ENCODE measurements at places on chromosomes 16 and 17.

- no peak for DNase-seq
Measured at GRCh38 chr16:31267332-31268032, 7.7 kb downstream of the ITGAM start.

DNA sequence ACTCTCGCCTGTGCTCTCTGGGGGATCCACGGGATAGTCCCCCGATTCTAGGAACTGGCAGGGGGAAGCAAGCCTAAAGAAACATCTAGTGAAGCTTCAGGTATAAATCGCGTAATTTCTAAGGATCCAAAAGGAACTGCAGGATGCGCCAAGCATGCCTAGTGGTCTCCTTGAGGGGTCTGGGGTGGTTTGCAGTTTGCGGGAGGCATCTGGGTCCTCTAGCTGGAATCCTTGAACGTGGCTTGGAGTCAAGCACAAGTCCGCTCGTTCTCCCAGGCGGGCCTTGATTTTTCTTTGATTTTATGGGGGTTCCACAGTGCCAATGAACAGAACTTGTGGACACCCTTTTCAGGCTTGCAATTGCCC is 1000.5 kb downstream of the KCNJ18 start:
- DNase-seq: no peak

GRCh38 chr16:4410335-4411075 is 5.9 kb downstream of the CORO7 start:
- DNase-seq: no peak

DNA sequence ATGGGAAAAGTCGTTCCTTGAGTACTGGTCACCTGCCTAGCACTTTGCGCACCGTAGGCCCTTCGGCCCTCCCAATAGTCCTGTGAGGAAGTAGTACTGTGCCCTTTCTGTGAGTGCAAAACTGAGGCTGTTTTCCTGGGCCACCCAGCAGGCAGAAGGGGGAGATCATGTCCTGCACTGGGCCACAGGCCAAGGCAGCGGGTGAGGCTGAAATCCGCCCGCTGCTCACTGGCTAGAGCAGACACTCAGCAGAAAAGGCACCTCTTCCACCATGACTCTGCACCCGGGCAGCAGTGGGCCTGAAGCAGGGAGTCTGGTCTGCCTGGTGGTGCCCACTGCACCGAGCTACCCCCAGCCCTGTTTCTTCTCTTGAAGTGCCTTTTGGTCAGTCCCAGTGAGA is 20.2 kb downstream of the METTL22 start:
- no peak for DNase-seq

- no peak for DNase-seq
Measured at GRCh38 chr17:40878044-40878443, 7.0 kb downstream of the KRT20 start.

DNA sequence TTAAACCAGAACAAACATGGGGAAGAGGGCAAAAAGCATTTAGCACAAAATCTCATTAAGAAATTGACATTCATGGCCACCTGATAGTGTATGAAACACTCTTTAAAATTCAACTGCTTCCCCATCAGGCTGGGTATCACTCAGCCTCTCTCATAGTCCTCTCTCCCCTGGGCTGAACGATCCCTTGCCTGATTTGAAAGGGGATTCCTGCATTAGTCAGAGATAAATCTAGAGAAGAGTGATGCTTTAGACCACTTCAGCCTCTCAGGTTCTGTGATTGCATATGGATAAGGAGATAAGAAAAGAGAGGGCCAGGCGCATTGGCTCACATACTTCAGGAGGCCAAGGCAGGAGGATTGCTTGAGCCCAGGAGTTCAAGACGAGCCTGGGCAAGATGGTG is 280.0 kb downstream of the SOX9 start:
- DNase-seq: no peak

- DNase-seq: peak; percentile 50
Measured at GRCh38 chr17:63550817-63551639, 751 bp downstream of the DCAF7 start.

- DNase-seq: no peak
Measured at GRCh38 chr17:80133626-80133970, 13.3 kb downstream of the EIF4A3 start.

DNA sequence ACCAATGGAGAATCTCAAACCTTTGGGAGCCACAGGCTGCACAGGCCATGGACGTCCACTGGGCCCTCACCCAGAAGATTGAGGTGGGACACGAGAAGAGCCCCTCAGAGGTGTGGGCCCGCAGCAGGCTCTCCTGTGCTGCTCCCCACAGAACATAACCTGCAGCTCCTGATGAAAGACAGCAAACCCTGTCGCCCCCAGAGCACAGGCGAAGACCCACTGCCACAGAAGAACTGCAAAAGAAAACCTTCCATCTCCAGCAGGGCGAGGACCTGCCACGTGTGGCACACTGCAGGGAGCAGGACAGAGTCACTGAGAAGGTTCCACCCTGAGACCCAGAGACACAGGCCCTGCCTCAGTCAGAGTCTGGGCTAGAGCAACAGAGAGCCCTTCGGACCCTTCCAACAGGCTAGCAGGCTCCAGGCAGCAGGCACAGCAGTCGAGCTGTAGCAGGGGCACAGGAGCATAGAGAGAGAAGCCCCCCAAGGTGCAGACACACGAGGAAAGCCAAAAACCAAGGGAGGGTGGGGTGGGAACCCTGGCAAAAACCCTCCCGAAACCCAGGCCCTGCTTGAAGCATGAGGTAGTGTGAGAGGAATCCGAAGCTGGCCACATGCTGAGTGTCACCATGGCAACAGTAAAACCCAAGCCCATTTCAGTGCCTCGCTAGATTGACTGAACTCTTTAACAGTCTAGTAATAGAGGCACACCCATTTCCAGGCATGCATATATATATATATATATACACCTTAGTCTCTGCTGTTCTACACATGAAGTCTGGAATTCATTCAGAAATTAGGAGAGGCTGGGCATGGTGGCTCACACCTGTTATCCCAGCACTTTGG is 60.0 kb upstream of the CHMP6 start:
- peak; percentile 87 for DNase-seq

DNA sequence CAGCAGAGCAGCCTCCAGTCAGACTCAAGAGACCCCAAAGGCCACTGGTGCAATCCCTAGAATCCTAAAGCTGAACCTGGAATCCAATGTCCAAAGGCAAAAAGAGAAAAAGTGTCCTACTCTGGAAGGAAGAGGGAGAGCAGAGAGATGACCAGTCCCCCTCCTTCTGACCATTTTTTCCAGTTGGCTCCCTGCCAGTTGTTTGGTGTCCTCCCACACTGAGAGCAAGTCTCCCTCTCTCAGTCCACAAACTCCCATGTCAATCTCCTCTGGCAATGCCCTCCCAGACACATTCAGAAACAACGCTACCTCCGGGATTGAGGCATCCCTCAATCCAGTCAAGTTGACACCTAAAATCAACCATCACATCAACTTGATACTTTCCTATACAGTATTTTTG is 4.3 kb upstream of the CLEC19A start:
- DNase-seq: no peak

- peak; percentile 54 for DNase-seq
Measured at GRCh38 chr16:28298511-28298878, 6.2 kb downstream of the SBK1 start.

DNA sequence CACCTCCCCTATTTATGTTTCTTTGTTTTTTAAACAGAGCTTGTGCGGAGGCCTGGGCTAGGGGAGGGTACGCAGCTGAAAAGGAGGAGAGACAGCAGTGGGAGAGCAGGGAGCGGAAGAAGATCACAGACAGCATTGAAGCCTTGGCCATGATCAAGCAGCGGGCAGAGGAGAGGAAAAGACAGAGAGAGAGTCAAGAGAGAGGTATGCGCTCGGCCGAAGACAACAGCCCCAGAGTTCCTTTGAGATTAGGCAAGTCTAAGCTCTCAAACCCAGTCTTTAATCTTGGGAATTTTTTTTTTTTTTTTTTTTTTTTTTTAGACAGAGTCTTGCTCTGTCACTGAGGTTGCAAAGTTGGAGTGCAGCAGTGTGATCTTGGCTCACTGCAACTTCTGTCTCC is 20.6 kb downstream of the DNAAF1 start:
- DNase-seq: no peak

GRCh38 chr17:79707931-79708891 is 22.5 kb upstream of the ENPP7 start:
- peak; percentile 80 for DNase-seq

- DNase-seq: no peak
Measured at GRCh38 chr16:23134274-23134673, 15.0 kb downstream of the USP31 start.

DNA sequence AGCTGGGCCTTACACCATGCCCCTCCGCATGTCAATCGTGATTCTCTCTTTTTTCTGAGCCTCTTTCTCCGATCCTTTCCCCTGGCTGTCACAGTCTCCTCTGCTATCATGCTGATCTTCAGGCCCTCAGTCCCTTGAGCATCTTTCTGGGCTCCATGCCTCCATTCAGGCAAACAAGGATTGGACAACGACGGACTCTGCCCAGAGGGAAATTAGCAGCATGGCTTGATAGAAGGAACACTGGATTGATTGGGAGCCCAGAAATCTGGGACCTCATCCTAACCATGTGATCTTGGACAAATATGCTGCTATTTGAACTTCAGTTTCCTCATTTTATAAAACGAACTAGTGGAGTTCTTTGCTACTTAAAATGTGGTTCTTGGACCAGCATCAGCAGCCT is 19.6 kb upstream of the PHF12 start:
- no peak for DNase-seq

DNA sequence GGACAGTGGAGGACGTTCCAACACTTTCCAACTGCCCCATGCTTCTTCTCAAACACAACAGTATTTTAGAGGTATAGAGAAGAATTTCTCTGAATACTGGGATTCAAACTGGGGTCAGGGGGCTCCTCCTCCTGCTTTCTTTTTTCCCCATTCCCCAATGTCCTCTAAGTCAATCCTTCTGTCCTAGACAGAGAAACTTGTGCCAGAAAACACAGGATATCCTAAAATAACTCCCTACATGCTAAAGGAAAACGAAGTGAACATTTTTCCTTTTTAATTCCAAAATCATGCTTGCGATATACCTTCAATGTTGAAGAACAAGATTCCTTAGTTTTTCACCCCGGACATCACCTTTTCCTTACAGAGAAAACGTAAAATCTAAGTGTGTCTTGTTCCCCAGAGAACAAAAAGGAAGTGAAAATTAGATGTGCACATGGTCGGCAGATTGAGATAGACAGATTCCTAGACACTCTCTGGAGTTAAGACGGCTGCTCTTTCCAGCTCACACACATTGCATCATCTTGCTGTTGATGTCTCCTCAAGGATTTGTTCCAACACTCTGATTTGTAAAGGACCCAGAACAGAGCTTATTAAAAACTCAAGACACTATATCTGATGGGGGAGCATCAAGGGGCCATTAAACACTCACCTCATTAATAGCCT is 228.2 kb downstream of the GRIN2A start:
- no peak for DNase-seq

GRCh38 chr16:48022496-48022895 is 133.3 kb downstream of the ABCC12 start:
- no peak for DNase-seq

DNA sequence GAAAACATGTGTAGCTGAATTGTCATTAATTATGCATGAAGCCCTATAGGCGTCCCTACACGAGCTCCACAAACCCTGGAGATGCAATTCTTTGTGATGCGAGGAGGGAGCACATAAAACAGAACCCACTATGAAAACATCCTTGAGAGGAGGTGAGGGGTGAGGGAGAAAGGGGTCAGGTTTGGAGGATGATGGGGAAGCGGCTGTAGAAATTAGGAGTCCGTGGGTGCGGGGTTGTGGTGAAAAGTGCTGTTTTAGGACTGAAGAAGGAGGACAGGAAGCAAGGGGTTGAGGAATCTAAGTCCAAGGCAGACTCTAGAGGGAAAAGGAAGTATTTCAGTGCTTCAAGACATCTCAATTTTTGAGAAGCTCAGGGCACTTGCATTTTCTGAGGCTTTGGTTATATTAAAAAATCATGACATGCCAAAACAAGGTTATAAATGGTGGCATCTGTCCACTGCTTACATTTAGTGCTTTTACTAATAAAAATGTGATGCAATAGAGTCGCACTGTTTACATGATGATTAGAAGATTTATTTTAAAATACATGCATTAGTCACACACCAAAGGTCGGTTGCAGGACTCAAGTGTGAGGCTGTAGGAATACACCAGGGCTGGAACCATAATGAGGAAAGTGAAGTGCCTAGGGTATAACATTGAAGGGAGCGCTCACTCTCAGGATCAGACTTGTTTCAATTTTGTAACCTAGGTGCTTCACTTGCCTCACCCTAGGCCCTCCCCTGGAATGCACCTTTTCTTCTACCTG is 379.5 kb downstream of the HS3ST4 start:
- DNase-seq: no peak

GRCh38 chr16:35745821-35746248 is 2286.4 kb downstream of the TP53TG3F start:
- no peak for DNase-seq

GRCh38 chr16:72236866-72237265 is 64.9 kb upstream of the PMFBP1 start:
- no peak for DNase-seq

DNA sequence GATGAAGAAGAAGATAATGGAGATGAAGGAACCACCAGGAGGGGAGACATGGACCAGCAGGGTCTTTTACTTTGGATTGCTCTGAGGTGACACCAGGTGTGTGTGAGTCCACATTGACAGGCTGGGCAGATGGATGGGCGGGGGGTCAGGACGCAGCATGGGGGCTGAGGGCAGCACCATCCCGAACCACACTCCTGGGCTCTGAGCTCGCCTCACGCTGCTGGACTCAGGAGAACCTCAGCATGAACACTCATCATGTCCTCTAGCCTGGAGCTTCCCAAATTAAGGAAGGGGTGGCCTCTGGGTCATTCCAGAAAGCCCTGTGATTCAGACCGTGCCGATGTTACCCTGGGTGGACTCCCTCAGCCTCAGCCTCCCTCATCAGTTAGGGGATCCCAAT is 50.4 kb upstream of the MAP3K14 start:
- no peak for DNase-seq

- no peak for DNase-seq
Measured at GRCh38 chr16:85003725-85004586, 7.4 kb downstream of the ZDHHC7 start.

- DNase-seq: peak; percentile 75
Measured at GRCh38 chr16:88784074-88784855, 755 bp downstream of the PIEZO1 start.

DNA sequence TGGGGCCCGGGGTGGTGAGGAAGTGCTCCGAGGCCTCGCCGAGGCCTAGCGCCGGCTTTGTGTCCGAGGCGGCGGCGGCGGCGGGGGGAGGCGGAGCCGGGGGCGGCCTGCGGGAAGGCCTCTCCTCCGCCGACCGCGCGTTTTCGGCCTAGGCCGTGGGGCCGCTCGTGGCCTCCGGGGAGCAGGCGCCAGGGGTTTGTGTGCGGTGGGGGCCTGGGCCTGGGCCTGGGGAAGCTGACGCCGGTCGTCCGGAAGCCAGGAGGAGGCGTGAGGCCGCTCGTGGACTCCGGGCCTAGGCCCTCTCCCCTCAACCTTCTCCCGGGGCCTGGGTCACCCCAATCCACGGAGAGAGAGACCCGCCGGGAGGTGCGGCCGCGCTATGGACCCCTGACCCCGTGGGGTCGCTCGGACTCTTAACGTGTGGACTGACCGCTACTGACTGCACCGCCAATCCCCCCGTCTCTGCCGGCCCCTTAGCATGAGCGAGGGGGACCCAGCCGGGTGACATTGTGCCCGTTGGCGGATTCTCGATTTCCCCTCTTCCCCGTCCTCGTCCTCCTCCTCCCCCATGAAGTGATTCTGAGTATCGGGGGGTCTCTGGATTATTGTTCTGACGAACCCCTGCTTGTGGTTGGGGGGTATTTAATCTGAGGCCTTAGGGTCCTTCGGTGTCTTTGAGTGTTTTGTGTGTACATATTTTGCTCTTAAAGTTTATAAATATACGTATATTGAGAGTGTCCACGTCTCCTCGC is 660 bp downstream of the RBBP6 start:
- peak; percentile 58 for DNase-seq
